ENCODE measurements at places on chromosomes 11 and 22.

DNA sequence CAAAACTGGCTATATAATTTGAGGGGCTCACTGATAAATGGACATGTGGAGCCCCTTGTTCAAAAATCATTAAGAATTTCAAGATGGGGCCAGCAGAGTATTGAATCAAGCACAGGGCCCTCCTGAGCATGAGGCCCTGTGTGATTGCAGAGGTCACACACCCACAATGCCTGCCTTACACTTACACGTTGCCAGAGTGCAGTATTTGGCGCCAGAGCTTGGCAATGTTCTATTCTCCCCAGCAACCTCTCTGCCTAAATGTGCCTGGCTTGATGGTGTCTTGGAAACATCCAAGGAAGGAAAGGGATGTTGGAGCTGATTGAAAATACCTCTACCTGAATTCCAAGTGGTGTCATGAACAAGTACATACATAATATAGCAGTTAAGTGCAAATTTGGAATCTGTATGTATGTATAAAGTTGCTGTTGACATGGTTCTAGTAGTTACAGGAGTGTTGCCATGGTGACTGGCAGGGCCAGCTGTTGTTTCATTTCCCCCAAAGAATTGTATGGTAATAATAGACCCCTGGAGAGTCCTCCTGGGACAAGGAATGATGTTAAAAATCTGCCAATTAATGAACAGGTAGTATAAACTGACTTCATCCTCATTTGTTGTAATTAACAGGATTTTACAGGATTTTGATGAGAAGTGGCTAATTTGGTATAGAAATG, 205.7 kb upstream of the NAV2 start:
- no peaks in the 10 kb centered on the region for H3K4me1 ChIP-seq
- no peaks in the 10 kb centered on the region for H3K27me3 ChIP-seq
- H3K27ac ChIP-seq = no peak overlapping the region
- DNase-seq = no peak
- no peaks in the 10 kb centered on the region for H3K36me3 ChIP-seq
- no peak overlapping the region for H3K4me3 ChIP-seq

GRCh38 chr11:43892851-43893250, 12.2 kb downstream of the ALKBH3 start:
- no peak overlapping the region for H3K4me3 ChIP-seq
- peak overlapping the region; percentile 78 for H3K27ac ChIP-seq
- DNase-seq = no peak
- peaks cover 32% of the 10 kb centered on the region for H3K4me1 ChIP-seq

GRCh38 chr11:96062134-96062533, 138.2 kb upstream of the MTMR2 start:
- DNase-seq = no peak
- H3K36me3 ChIP-seq = no peaks in the 10 kb centered on the region
- H3K27me3 ChIP-seq = no peaks in the 10 kb centered on the region
- H3K27ac ChIP-seq = no peak overlapping the region

- no peaks in the 10 kb centered on the region for H3K4me1 ChIP-seq
- H3K36me3 ChIP-seq = no peaks in the 10 kb centered on the region
- no peak overlapping the region for H3K4me3 ChIP-seq
- no peak overlapping the region for H3K27ac ChIP-seq
- H3K27me3 ChIP-seq = no peaks in the 10 kb centered on the region
These were observed 141.6 kb downstream of the ELP4 start for GRCh38 chr11:31651208-31651607.

DNA sequence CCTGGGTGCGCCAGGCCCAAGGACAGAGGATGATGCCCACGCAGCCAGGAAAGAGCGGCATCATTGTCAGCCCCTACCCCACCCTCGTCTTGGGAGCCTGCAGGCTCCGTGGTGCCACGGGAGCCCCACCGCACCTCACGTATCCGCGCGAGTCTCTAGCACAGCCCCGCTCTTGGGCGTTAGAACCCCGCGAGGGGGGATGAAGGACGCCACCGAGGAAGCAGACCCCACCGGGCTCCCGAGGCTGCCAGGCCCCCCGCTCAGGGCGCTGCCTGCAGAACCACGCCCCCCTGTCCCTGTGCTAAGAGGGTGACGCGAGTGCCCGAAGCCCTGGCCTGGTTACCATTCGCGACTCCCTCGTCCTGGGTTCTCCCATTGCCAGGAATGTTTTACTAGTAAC, 52.3 kb upstream of the MS4A8 start:
- no peak overlapping the region for H3K27ac ChIP-seq
- DNase-seq = no peak
- no peaks in the 10 kb centered on the region for H3K27me3 ChIP-seq
- H3K4me1 ChIP-seq = no peaks in the 10 kb centered on the region
- H3K36me3 ChIP-seq = no peaks in the 10 kb centered on the region

DNA sequence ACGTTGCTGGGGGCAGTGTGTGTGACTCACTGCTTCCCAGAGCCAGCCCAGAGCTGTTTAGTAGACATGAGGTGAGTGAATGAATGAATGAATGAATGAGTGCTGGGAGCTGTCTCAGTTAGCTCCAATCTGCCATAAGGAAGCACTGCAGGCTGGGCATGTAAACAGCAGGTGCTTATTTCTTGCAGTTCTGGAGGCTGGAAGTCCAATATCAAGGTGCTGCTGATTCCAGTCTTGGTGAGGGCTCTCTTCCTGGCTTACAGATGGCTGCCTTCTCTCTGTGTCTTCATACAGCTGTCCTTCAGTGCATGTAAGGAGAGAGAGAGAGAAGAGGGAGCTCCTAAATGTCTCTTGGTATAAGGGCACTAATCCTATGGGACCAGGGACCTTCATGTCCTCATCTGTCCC, 4.1 kb downstream of the C11orf21 start:
- peaks cover 4% of the 10 kb centered on the region for H3K4me1 ChIP-seq
- H3K27me3 ChIP-seq = peaks cover 19% of the 10 kb centered on the region
- DNase-seq = no peak
- H3K27ac ChIP-seq = no peak overlapping the region
- no peak overlapping the region for H3K4me3 ChIP-seq
- H3K36me3 ChIP-seq = no peaks in the 10 kb centered on the region

DNA sequence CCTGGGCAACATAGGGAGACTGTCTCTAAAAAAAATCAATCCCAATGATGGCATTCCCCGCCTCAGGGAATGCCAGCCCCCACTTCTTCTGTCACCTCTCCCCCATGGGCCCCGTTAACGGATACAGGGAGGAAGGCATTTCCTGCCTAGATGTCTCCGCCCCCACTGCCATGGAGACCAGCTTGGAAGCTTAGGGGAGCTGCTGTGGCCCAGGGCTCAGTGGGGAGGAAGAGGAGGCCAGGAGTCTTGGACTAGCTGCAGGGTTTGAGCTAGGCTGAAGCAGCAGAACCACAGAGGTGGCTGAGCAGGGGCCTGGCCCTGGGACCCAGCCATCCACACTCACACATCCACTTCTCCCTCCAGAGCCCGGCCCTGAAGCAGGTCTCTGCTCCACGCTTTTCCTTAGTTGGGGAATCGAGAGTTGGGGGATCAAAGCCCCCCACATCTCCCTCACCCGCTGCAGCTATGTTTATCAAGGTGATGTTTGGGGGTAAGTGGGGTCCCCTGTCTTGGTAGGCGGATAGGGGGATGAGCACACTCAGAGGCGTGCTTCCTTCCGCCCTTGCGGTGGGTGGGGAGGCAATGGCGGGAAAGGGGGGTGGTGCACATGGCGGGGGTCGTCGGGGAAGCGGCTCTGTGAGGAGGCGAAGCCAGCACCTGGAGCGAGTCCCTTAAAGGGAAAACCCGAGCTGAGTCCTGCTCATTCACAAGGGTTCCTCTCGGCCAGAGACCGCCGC, at the start of gene C22orf15:
C22orf15 (plus strand) TSS at position 149 of the 737 bp plus-strand sequence; CDS start at position 466, 317 bp downstream.
- H3K36me3 ChIP-seq = no peaks in the 10 kb centered on the region
- no peaks in the 10 kb centered on the region for H3K27me3 ChIP-seq
- peak within 1 kb of the TSS; percentile 22 for H3K4me3 ChIP-seq
- H3K4me1 ChIP-seq = peaks cover 31% of the 10 kb centered on the region

GRCh38 chr11:133742353-133742752, 103.0 kb downstream of the SPATA19 start:
- H3K36me3 ChIP-seq = no peaks in the 10 kb centered on the region
- no peak overlapping the region for H3K4me3 ChIP-seq
- DNase-seq = no peak

GRCh38 chr22:37310815-37311595, 28.7 kb downstream of the CYTH4 start:
- H3K36me3 ChIP-seq = no peaks in the 10 kb centered on the region
- peaks cover 26% of the 10 kb centered on the region for H3K4me1 ChIP-seq
- no peak overlapping the region for H3K27ac ChIP-seq
- H3K4me3 ChIP-seq = no peak overlapping the region
- H3K27me3 ChIP-seq = peaks cover 49% of the 10 kb centered on the region

DNA sequence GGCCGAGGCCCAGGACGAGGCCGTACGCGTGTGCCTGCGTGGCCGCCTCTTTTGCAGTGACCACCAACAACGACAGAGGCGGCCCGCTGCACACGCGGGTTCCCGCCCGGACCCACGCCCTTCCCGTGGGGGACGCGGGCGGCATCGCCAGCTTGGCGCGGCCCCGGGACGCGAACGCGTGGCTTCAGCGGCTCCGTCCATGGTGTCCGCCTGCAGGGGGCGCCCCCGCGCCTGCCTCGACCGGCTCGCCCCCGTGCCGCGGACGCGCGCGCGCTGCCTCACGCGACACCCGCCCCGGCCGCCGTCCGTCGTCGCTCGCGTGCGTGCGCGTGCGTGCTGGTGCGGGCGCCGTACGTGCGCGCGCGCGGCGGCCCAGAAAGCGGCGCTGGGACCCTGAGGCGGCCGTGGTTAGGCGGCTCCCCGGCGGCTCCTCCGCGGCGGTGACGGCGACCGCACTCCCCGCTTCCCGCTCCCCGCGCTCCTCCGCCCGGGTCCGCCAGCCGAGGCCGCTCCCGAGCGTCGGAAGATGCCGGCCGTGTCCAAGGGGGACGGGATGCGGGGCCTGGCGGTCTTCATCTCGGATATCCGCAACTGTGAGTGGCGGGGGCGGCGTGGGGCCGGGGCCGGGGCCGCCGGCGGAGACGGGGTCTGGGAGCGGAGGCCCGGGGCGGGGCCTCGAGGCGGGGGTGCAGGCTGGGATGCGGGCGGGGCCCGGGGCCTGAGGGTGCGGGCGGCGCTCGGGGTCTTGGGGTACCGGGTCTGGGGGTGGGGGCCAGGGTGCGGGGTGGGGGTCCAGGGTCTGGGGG, at the start of gene AP2A2:
AP2A2 (plus strand) TSS at position 375 of the 806 bp plus-strand sequence; CDS start at position 527, 152 bp downstream.
- no peaks in the 10 kb centered on the region for H3K36me3 ChIP-seq
- peak within 1 kb of the TSS; percentile 94 for H3K27ac ChIP-seq
- H3K4me1 ChIP-seq = peaks cover 42% of the 10 kb centered on the region
- no peaks in the 10 kb centered on the region for H3K27me3 ChIP-seq

GRCh38 chr11:72354356-72355115, 79.8 kb downstream of the CLPB start:
- H3K36me3 ChIP-seq = peaks cover 5% of the 10 kb centered on the region
- no peak overlapping the region for H3K27ac ChIP-seq
- no peak overlapping the region for H3K4me3 ChIP-seq
- no peaks in the 10 kb centered on the region for H3K27me3 ChIP-seq
- peaks cover 15% of the 10 kb centered on the region for H3K4me1 ChIP-seq
- no peak for DNase-seq

DNA sequence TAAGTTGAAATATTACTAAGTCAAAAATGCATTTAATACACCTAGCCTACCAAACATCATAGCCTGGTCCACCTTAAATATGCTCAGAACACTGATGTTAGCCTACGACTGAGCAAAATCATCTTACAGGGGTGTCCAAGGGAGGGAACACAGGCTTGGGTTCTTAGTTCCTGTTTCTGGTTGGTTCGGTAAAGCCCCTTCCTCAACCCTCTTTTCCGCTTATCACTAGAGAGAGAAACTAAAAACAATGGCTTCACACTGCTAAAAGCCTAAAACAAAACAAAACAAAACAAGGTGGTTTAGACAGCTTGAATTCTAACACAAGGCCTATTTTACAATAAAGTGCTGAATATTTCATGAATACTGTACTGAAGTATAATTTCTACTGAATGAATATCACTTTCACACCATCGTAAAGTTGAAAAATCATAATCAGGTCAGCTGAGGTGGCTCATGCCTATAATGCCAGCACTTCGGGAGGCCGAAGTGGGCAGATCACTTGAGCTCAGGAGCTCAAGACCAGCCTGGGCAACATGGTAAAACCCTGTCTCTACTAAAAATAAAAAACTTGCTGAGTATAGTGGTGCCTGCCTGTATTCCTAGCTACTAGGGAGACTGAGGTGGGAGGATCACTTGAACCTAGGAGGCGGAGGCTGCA, 118.0 kb downstream of the SIK3 start:
- H3K4me1 ChIP-seq = peaks cover 66% of the 10 kb centered on the region
- H3K36me3 ChIP-seq = no peaks in the 10 kb centered on the region
- no peak overlapping the region for H3K27ac ChIP-seq
- no peak for DNase-seq

DNA sequence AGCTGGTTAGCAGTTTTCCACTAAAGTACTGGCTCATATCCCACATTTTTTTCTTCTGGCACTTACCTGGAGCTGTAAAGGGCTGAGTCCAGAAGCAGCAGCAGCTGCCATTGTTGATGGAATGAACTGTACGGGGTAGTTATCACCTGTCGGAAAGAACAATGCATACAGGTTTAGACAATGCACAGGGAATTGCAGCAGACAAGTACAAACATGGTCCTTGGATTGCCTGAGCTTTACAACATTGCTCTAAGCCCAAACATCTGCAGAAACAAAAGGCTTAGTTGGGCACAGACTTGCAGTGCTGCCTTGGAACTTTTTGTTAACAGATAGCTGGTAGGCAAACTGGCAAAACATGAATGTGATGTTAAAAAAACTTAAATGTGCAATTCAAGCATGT, 258.8 kb downstream of the SOX6 start:
- DNase-seq = no peak
- H3K4me3 ChIP-seq = no peak overlapping the region
- peaks cover 17% of the 10 kb centered on the region for H3K4me1 ChIP-seq
- no peak overlapping the region for H3K27ac ChIP-seq
- no peaks in the 10 kb centered on the region for H3K27me3 ChIP-seq

- no peak for DNase-seq
- no peak overlapping the region for H3K4me3 ChIP-seq
- no peaks in the 10 kb centered on the region for H3K4me1 ChIP-seq
- no peaks in the 10 kb centered on the region for H3K36me3 ChIP-seq
- H3K27me3 ChIP-seq = no peaks in the 10 kb centered on the region
These were observed 16.2 kb downstream of the TBCEL start for GRCh38 chr11:121039971-121040613.

DNA sequence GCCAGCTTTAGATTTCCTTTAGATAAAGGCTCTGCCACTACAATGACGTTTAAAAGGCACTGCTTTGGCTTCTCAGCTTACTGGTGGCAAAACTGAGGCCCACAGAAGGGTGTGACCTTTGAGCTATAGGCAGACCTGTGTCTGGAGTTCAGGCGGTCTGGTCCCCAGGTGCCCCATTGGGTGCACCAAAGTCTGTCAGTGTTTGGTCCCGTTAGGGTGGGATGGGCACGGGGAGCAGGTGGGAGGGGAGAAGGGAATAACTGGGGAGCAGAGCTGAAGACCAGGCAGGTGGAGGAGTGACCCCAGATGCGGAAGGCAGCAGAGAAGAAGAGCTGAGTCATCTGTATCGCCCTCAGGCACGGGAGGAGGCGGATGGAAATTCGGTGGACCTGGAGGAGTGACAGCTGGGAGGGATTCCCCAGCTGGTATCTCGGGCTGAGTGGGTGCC, 45.3 kb upstream of the GCAT start:
- H3K27me3 ChIP-seq = no peaks in the 10 kb centered on the region
- H3K27ac ChIP-seq = no peak overlapping the region
- H3K4me1 ChIP-seq = no peaks in the 10 kb centered on the region
- H3K4me3 ChIP-seq = no peak overlapping the region
- no peak for DNase-seq
- H3K36me3 ChIP-seq = peaks cover 86% of the 10 kb centered on the region

- H3K27me3 ChIP-seq = no peaks in the 10 kb centered on the region
- no peak overlapping the region for H3K27ac ChIP-seq
- H3K36me3 ChIP-seq = no peaks in the 10 kb centered on the region
- no peak overlapping the region for H3K4me3 ChIP-seq
- DNase-seq = no peak
These were observed 1.4 kb upstream of the APOA5 start for GRCh38 chr11:116792869-116793771.
